ENCODE measurements at places on chromosomes 7 and 10.

- DNase-seq, result no peak
These were observed 70.8 kb upstream of the ASAH2 start for GRCh38 chr10:50322077-50322476.

- peak; percentile 33 for DNase-seq
These were observed 8.3 kb upstream of the ATP6V0E2 start for GRCh38 chr7:149865437-149865836.

DNA sequence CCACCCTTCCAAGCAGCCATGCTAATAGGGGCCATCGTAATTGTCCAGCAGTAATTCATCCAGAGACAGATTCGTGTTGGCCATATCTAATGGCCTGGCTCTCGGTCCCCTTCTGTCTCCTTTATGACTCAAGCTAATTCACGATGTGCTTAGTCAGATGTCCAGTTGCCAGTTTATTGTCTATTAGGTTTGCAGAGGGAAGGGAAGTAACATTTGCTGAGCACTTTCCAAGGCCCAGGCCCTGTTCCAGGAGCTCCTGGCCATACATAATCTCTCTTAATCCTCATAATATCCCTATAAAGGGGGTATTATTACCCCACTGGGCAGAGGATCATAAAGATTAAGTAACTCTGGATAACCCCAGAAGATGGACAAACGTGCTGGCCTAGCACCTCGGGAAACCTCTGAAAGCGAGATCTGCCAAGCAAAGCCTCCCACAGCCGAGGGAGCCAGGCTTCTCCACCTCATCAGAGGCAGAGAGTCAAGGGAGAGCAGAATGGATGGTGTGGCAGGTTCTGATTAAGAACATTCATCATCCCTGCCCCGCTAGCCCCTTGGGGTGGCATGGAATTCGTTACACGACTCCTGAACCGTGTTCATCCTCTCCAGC is 153.7 kb downstream of the PLXNA4 start:
- no peak for DNase-seq

GRCh38 chr7:37344886-37345579 is 103.6 kb downstream of the ELMO1 start:
- no peak for DNase-seq

- no peak for DNase-seq
These were observed 146.0 kb upstream of the STEAP4 start for GRCh38 chr7:88452646-88453045.

DNA sequence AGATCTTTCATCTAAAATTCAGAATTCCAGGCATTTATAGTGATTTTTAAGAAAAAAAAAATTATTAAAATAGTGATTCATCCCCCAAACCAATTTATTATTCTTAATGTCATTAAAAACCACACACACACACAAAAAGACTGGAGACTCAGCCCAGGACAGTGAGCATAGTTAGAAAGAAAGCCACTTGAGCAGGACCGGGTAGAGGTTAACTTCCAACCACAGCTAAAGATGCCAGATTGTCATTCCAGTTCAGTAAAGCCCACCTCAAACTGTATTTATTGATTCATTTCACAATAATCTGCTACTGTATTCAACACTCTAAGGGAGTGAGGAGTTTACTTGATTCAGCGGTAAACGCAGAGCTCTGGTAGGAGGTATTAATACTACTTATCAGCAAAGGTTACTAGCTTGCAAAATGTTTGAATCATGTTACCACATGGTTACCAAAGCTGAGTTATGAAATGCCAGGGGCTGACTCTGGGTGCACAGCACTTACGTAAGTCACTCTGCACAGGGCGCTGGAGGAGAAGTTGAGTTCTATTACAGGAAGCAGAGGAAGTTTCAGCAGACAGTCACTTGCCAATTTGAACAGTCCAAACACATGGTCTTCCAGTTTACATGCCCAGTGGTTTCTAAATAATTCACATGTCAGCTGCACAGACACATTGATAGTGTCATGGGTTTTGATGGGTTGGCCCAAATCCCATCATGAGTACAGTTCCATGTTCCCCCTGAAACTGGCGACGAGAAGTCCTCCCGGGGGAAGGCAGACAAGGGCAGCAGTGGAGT is 64.6 kb downstream of the KLF6 start:
- DNase-seq, result no peak

DNA sequence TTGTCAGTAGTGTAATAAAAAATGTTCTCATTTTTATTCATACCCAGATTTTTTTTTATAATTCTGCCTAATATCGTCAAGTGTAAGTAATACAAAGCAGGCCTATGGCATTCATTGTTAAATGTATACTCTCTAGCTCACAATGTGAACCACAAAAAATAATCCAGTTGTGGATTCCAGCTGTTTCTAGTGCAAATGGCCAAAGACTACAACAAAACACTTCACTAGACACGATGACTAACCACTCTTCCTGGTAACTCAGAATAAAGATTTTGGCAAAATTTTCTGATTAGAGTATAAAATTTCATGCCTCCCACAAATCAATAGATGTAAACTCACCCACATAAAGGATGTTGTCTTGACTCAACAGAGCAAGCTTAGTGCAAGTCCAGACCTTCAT is 396.6 kb downstream of the DGKB start:
- DNase-seq, result no peak

Data from stimulated activated CD4-positive, alpha-beta T cell treated with anti-CD3 and anti-CD28 coated beads, Interleukin-15, amount 100 ng/mL, for 1 hour (primary cell).